Gastrocnemius medialis (tissue), 4 donors: ENCODE measurements at places on chromosomes 2 and 18. TPM values are rescaled to one million over a fixed set of nuclear protein-coding genes. Genes with fewer than 3 reads are reported as not detected.

MYO7B gene
- total RNA-seq, result 0.83 TPM

LRRTM4 gene
- 0.36 TPM for total RNA-seq

VWC2L gene
- not detected for total RNA-seq

IL1R2 gene
- 5.0 TPM for total RNA-seq

RIT2 gene
- not detected for total RNA-seq

SERPINB13 gene
- not detected for total RNA-seq

VWA3B gene
- not detected for total RNA-seq

POTEC gene
- not detected for total RNA-seq

FECH gene
- total RNA-seq, result 78.4 TPM

TBR1 gene
- total RNA-seq, result not detected

SERPINB11 gene
- total RNA-seq, result not detected
